ENCODE measurements at places on chromosomes 4 and X.

GRCh38 chrX:154030715-154031305 lies 11.1 kb upstream of the IRAK1 start:
- no peak for DNase-seq

DNA sequence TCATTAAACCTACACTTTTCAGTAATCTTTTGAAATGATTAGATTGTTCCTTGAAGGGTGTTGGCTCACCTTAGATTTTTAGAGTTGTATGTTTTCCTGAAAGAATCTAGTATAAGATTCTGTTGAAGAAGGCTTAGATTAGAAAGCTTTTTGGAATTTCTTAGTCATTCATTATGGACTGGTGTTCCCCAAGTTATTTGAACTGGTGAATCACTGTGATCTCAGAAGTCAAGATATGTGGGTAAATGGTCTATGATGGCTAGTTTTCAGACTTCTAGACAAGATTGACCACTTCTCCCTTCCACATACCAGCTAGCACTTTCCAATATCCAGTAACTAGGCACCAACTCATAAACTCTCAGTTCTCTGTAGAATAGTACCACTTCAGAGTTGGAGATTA lies 138.1 kb downstream of the KDM6A start:
- no peak for DNase-seq

GRCh38 chrX:641671-642435 lies 11.3 kb downstream of the SHOX start:
- DNase-seq, result no peak

DNA sequence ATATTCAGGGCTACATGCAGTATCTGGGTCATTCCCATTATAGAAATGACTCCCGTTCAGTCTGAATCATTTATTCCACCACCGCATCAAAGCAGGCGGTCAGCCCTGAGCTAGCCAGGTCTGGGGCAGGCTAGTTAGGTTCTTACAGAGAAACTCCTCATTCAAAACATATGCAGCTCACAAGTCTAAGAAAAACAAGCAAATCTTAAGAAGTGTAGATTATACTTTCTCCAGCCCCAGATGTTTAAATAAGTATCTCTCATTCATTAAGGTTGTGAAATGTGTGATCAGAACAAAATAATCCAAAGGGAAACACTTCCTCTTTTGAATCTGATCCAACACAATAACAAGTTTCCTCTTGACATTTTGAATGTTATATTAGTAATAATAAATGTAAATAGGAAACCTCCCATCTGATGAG lies 441.9 kb downstream of the INPP4B start:
- no peak for DNase-seq

DNA sequence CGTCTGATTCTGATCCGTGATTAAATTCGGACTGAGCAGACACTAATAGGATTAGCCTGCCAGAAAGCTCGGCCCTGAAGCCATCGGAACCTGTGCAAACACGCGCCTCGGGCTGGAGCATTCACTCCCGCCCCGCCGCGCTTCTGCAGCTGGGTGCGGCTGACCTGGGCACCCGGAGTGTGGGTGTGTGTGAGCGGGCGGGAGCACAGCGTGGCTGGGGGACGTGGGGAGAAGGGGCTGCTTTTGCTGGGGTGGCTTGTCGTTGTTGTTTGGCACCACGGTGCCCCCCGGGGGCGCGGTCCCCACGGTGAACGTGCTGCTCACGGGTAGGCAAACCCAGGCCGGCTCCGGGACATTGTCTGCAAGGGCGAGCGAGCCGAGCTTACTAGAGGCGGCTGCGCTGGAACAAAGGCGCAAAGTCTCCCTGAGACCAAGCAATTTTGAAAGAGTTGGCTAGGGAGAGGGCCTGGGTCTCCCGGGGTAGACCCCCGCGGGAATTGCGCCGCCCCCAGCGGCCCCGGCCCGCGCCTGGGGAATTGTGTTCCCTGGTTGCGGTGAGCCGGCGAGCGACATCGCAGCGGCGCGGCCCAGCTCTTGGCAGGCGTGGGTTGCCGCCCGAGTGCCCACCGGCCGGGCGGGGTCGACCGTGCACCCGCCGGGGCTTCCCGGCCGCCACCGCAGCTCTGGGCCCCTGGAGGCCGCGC lies 1.4 kb downstream of the MAMLD1 start:
- peak; percentile 68 for DNase-seq

DNA sequence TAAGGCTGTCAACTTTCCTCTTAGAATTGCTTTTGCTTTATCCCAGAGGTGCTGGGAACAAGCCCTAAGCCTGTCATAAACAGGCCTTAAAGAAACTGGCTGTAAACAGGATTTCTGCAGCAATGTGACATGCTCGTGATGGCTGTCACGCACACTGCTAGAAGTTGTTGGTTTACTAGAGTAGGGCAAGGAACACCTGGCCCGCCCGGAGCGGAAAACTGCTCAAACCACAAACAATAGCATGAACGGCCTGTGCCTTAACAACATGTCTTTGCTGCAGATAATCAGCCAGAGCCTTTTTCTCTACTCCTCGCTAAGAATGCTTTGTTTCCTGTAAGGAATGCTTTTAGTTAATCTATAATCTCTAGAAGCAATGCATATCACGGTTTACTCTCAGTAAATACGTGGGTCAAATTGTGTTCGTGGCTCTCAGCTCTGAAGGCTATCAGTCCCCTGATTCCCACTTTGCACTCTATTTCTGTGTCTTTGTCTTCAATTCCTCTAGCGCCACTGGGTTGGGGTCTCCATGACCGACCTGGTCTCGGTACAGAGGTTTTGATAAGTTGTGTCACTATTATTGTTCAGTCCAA lies 318.3 kb downstream of the GLUD2 start:
- no peak for DNase-seq

- DNase-seq, result peak; percentile 71
These were observed 42.3 kb downstream of the NSG1 start for GRCh38 chr4:4428966-4429875.

GRCh38 chr4:56870946-56871345 lies 36.8 kb upstream of the REST start:
- DNase-seq, result no peak

DNA sequence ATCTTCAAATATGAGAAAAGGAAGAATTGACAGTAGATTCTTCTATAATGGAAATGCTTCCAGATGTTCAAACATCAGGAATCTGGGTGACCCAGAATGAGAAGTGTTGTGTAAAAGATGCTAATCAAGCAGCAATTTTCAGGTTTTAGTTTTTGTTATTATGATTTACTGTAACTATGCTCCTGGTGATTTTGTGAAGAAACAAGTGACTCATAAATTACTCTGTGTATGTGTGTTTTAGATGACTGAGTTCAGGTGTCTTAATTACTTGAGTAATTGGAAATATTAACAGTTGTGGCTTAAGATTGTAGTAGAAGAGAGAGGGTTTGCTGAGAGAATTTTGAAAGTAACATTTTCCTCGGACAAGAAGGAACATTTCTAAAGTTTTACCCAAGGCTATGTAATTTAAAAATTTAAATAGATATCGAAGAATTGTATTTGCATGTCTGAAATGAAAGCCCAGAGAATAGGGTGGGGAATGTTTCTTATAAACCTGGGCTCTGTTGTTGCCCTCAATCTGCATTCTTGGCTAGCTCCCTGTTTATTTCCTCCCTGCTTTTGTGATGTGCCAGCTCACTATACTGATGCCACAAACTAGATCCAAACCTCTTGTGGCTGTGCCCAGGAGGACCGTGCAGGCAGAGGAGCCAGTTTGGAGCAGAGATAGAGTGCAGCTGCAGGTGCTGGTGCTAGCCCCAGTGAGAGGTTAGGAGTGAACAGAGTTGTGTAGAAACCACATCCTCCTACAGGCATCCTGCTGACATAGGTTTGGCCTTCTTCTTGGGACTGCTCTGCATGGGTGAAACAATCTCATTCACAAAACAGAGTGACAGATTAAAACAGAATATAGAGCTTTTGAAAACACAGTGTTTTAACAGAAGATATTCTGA lies 25.4 kb upstream of the TNIP3 start:
- no peak for DNase-seq

GRCh38 chrX:70398899-70399298 lies 24.2 kb upstream of the GDPD2 start:
- DNase-seq, result no peak

DNA sequence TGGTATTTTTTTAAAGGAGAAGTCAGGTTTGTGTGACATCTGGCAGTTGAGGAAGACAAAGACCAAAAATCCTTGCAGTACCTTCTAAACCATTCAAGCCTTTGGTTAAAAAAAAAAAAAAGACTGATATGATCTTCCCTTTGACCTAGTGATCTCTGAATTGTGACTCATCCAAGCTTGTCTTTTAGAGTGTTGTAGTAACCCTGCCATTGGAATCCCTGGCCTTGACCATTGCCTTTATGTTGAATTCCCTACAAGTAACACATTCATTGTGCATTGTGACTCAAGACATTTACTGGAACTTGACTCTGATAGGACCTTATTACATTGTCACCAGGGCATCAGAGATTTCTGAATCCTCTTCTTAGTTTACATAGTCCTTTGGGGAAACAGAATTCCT lies 1469.0 kb downstream of the TECRL start:
- DNase-seq, result no peak

DNA sequence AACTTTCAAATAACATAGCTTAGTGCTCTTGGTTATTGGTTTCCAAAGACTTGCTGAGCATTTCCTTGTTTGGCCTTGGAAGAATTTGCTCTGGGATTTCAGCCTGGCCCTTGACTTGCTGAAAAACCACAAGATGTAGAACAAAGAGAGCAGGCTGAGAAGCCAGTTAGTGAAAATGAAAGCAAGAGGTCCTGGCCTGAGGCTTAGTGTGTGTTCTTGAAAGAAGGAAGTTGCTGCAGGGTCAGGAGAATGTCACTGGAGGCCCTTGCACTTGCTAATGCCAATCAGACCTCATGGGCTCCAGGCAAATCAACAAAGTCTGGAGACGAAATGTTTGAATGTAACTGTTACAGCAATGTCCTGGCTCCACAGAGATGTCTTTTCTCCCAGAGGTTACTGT lies 79.4 kb downstream of the SYNPO2 start:
- no peak for DNase-seq

- DNase-seq, result no peak
These were observed 209.1 kb upstream of the JADE1 start for GRCh38 chr4:128600410-128600809.

- no peak for DNase-seq
These were observed 34.5 kb upstream of the RAB33B start for GRCh38 chr4:139419388-139419914.

DNA sequence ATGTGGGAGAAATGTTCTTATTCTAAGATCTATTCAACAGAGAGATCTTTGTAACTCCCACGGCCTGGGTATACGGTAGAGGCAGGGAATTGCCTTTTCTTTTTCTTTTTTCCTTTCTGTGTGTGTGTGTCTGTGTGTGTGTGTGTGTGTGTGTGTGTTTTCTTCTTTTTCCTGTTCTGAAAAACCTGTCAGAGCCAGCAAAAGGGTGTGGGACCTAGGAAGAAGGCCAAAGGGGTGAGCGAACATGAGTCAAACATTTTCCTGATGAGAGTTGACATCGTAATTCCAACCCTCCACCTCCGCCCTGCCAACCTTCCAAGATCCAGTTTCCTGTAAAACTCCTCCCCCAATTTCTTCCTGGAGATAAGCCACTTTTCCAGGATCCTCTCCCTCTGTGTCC lies 2.8 kb upstream of the CHIC2 start:
- DNase-seq, result no peak

GRCh38 chr4:86152454-86152853 lies 207.4 kb downstream of the MAPK10 start:
- DNase-seq, result no peak

- no peak for DNase-seq
These were observed 91.2 kb downstream of the PLS3 start for GRCh38 chrX:115652221-115652620.

GRCh38 chrX:129791961-129792570 lies 12.3 kb downstream of the SASH3 start:
- DNase-seq, result no peak

DNA sequence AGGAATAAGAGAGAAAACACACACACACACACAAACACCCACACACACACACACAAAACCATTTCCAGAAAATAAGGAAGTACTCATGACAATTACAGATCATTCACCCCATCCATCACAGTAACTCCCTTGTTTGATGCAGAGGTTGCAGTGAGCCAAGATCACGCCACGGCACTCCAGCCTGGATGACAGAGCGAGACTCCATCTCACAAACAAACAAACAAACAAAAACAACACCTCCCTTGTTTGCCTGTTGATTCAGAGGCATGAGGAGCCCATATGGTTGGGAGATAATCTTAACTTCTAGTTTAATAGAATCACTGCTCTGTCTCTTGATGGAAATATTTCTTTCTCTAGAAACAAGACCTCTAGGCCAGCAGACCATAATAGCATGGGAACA lies 2043.5 kb upstream of the AGA start:
- no peak for DNase-seq

- no peak for DNase-seq
These were observed 1255.7 kb downstream of the ADGRL3 start for GRCh38 chr4:62455871-62456270.

DNA sequence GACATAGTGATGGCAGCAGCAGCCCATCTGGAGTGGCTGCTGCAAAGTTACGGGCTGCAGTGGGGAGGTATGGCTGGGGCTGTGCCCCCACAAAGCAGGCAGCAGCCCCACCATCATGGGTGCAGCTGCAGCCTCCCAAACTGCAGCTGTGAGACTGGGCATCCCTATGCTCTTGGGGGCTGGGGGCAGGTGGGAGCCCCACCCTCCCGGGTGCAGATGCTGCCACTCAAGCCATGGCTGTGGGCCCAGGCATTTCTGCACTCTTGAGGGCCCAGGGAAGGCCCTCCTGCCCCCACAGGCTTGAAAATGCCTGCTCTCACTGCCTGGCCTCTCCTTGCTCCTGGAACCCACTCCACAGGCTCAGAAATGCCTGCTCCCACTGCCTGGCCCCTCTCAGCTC lies 389.4 kb downstream of the TEX13C start:
- no peak for DNase-seq

GRCh38 chr4:176193938-176194337 lies 1.4 kb downstream of the SPATA4 start:
- no peak for DNase-seq

DNA sequence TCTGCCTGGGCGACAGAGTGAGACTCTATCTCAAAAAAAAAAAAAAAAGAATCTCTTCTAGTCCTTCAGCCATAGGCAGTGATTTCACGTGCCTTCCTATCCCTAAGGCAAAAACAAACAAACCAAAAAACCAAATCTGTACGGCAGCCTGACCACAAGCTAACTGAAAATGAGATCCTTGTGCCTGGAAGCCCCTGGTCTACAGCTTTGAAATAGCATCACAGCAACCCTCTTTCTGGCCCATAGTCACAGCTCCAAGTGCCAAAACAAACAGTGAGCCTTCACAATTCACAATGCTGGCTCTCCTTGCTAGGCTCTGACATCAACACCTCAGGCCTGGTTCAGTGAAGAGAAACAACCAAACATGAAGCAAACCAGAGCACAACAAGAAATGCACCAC lies 46.1 kb downstream of the TMEM150C start:
- no peak for DNase-seq

GRCh38 chrX:129786210-129786651 lies 6.5 kb downstream of the SASH3 start:
- no peak for DNase-seq

GRCh38 chr4:118765399-118765798 lies 70.5 kb downstream of the SEC24D start:
- DNase-seq, result no peak

GRCh38 chr4:31043382-31044062 lies 323.4 kb downstream of the PCDH7 start:
- DNase-seq, result no peak
